Fibroblast of the aortic adventitia (primary cell): ENCODE measurements at places on chromosomes 2 and 18. TPM values are rescaled to one million over a fixed set of nuclear protein-coding genes. Genes with fewer than 3 reads are reported as not detected.

The GLI2 gene
- total RNA-seq: 1.9 and 5.3 TPM in 2 replicates

The DSG2 gene
- 4.2 and 5.6 TPM in 2 replicates for total RNA-seq

The SERPINB12 gene
- not detected in 2 replicates for total RNA-seq

The ALPI gene
- not detected in 2 replicates for total RNA-seq

The SCN3A gene
- total RNA-seq: 3.1 and 102 TPM in 2 replicates

The LRP1B gene
- total RNA-seq: 0.36 and 0.74 TPM in 2 replicates

The ATP8B1 gene
- 11.2 and 80.4 TPM in 2 replicates for total RNA-seq

The UPP2 gene
- total RNA-seq: not detected in 2 replicates

The KCNJ13 gene
- total RNA-seq: not detected in 2 replicates

The CYBRD1 gene
- 412 and 741 TPM in 2 replicates for total RNA-seq

The PRR30 gene
- total RNA-seq: not detected in 2 replicates

The GALNT1 gene
- total RNA-seq: 46.9 and 49.0 TPM in 2 replicates

The SPEG gene
- total RNA-seq: 22.7 and 36.1 TPM in 2 replicates

The NOSTRIN gene
- total RNA-seq: 0.81 TPM in 1 of 2 replicates, not detected in the other

The PROC gene
- total RNA-seq: not detected in 2 replicates

The ZNF385B gene
- 4.8 TPM in 1 of 2 replicates, not detected in the other for total RNA-seq

The TMEM178A gene
- 0.36 TPM in 1 of 2 replicates, not detected in the other for total RNA-seq

The PAPOLG gene
- 13.2 and 18.9 TPM in 2 replicates for total RNA-seq

The BOLL gene
- not detected in 2 replicates for total RNA-seq

The SCRN3 gene
- 21.8 and 34.6 TPM in 2 replicates for total RNA-seq

The TRIM43 gene
- not detected in 2 replicates for total RNA-seq

The MAP3K19 gene
- total RNA-seq: not detected in 2 replicates

The RND3 gene
- 154 and 321 TPM in 2 replicates for total RNA-seq

The FAM117B gene
- total RNA-seq: 4.7 and 5.5 TPM in 2 replicates

The GPR75 gene
- 0.25 and 2.4 TPM in 2 replicates for total RNA-seq
